ENCODE measurements at places on chromosomes 2 and 18. TPM values are rescaled to one million over a fixed set of nuclear protein-coding genes. Genes with fewer than 3 reads are reported as not detected.

The RGPD4 gene
- not detected for total RNA-seq

The EFR3B gene
- 0.50 TPM for total RNA-seq

The AMER3 gene
- not detected for total RNA-seq

The FOXI3 gene
- not detected for total RNA-seq

The THAP4 gene
- total RNA-seq = 49.8 TPM

The FBXO41 gene
- 1.6 TPM for total RNA-seq

The RNF152 gene
- total RNA-seq = 1.9 TPM

The DNAJC5G gene
- total RNA-seq = not detected
